ENCODE measurements at places on chromosomes 6 and 20.
A peak's percentile ranks its signal among the peaks of the same experiment; 100 is the strongest.

DNA sequence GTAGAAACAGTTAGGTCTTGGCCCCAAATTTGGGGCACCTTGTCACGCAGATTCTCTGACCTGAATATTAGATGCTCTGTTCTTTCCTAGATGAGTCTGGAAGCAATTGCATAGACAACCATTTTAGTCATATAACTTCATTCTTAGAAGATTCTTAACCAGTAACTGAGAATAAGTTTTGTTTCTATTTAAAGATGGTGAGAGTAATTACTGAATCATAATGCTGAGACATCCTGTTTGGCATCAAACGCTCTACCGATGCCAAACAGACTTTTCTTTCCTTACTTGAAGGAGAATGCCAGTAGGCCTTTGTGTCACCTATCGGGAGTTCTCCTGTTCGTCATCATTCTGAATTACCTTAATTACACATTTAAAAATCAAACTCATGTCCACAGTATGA lies 131.6 kb upstream of the ID4 start:
- no peak for DNase-seq

DNA sequence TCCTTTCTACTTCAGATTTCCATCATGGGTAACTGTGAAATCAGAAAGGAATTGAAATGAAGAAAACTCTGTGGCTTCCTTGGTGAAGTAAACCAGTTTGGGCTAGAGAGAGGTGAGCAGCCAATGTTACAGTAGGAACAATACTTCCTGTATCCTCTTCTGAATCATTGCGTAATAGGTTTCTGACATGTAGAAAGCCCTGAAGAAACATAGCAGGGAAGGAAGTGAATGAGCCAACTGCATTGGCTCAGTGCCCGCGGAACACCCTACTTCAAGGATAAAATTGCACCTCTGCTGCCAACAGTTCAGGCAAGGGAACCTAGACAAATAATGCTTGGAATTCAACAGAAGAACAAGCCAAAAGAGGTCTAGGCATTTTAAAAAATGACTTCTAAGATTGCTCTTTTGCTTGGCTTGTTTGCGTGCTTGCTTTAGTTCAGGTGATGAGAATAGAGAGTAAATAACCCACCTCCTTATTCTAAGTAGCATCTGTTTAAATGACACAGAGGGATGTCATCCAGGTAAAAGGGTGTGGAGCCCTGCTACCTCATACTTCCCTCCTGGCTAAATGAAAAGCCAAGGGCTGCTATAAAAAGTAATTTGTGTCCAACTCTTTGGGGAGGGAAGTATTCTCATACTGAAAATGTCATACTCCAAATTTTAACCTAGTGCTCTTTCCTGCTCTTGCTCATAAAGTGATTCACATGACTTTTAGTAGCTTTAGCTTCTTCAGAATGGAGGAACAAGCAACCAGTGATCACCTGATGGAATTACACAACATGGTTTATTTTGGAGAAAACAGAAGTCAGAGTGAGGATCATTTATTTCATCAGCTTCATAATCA lies 30.0 kb upstream of the AKIRIN2 start:
- DNase-seq: peak; percentile 98

DNA sequence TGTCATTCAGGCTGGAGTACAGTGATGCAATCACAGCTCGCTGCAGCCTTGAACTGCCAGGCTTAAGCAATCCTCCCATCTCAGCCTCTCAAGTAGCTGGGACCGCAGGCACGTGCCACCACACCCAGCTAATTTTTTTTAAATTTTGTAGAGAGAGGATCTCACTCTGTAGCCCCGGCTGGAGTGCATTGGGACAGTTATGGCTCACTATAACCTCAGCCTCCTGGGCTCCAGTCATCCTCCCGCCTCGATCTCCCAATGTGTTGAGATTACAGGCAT lies 86.5 kb downstream of the SERAC1 start:
- peak; percentile 48 for DNase-seq

GRCh38 chr20:43937591-43937990 lies 22.9 kb downstream of the TOX2 start:
- no peak for DNase-seq

DNA sequence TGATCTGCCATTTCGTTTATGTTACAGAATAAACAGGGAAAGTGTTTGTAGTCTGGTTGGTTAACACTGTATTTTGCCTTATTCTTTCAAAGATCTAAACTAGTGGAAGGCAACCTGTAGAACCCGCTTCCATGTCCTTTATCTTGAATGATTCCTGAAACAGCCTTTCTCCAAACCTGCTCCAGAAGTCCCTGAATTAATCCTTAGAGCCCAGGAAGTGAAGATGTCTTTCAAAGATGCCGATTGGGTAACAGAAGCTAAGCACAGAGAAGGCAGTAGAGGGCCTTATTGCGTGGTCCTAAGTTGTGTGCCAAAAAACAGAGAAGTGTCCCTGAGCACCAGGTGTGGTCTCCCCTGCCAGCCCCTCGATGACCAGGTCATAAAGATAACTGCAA lies 19.2 kb upstream of the ZSCAN16 start:
- peak; percentile 54 for DNase-seq

DNA sequence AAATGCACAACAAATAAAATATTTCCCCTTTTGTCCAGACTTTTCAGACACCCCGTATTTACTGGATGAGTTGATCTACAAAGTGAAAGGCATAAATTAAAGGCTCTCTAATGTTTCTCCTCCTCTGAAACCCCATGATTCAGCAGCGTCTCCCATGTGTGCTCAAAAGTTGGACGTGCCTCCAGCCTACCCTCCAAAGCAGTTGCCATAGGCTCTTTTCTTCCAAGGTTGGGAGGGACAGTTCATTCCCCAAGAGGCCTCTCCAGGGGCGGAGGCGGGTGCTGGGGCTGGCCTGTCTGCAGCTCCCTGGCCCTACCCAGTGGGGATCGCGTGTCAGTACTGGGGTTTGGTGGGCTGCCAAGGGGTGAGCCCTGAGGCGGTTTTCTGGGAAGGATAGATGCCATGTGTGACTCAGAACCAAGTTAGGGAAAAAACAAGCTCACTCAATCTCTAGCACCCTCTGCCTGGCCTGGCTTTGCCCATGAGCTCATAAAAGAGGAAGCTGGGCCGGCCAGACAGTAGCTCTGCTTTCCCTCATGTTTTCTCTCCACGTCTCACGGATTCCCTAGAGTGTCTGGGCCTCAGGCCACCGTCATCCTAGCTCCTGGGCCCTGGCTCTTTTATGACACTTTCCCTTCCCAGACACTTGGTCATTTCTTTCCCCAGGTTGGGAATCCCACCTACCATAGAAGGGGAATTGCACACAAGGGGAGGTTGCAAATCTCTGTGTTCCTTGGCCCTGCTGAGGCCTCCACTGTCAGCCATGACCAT lies 8.0 kb upstream of the IER3 start:
- DNase-seq: no peak

GRCh38 chr6:36524871-36525270 lies 22.4 kb downstream of the STK38 start:
- no peak for DNase-seq

GRCh38 chr6:44056392-44057237 lies 70.6 kb downstream of the MRPL14 start:
- no peak for DNase-seq

DNA sequence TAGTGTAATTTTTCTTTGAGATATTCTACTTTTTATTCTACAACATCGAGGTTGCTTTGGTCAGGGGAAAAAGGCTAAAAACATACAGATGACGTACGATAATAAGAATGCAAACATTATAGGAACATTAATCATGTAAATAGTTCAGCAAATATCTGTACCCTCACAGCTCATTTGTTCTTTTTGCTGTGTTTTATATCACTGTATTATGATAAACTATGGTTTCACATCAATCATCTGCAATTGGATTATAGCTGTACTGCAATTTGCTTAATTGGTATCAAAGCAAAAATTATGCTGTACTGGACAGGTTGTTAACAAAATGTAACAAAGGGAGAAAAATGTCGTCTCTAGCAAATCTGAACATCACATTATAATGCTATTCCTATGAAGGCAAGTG lies 597.1 kb downstream of the EPHA7 start:
- no peak for DNase-seq

GRCh38 chr6:74113901-74114300 lies 417.9 kb downstream of the CD109 start:
- no peak for DNase-seq

- DNase-seq: no peak
Observed at GRCh38 chr6:104986625-104987024, 29.7 kb downstream of the LIN28B start.

GRCh38 chr6:14656078-14656521 lies 538.5 kb downstream of the CD83 start:
- DNase-seq: no peak

GRCh38 chr20:49354673-49355072 lies 76.8 kb upstream of the ZNFX1 start:
- no peak for DNase-seq

- DNase-seq: no peak
Observed at GRCh38 chr20:24531202-24531601, 61.8 kb downstream of the SYNDIG1 start.

GRCh38 chr6:32192608-32193039 lies at the start of gene GPSM3:
Gene GPSM3, minus strand, starts transcription at chr6:32192643. Its CDS starts 130 bp downstream, at chr6:32192513.
- peak; percentile 62 for DNase-seq

- DNase-seq: no peak
Observed at GRCh38 chr6:95093154-95093553, 484.2 kb upstream of the MANEA start.

- DNase-seq: no peak
Observed at GRCh38 chr20:8116067-8116811, 15.8 kb upstream of the PLCB1 start.

DNA sequence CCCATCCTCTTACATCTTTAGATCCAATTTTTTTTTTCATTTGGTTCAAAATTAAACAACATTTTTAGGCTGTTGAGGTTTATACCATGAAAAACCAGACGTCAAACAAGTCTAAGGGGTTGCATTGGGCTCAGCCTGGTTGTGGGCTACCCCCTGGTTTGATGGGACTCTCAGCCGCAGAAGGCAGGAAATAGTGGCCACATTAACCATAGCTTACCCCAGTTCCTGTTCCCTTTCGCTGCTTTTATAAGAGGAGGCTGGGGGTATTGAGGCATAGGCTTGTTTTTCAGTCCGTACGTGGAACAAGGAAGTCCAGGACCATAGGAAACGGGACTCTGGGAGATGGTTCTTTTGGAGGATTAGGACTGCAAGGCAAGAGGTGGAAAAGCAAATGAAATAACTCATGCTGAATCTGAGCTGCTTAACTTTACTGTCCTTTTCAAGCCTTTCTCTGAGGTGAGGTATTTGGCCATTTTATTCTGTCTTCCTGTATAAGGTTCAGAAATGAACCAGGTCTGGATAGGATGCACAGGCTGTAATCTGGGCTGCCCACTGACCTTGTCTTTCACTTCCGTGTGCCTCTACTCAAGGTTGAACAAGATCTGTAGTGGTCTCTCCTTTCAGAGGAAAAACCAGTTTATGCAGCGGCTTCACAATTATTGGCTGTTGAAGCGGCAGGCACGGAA lies 7.7 kb downstream of the BRPF3 start:
- peak; percentile 82 for DNase-seq

DNA sequence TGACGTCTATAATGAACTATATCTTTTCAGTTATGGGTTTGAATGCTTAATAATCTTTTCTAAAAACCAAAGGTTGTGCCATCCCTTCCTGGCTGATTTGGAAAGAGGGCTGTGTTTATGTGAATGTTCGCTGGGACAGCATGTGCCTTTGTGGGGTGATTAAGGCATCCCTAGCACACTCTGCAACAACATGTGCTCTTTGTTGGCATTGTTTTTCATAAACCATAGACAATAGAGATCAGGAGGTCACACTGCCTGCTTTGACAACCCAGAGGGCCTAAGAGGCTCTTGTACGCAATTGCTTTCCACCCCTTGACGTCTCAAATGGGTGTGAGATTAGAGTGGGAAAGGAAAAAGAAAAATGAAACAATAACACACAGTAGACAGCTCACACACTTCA lies 116.0 kb downstream of the LRRC1 start:
- DNase-seq: no peak

DNA sequence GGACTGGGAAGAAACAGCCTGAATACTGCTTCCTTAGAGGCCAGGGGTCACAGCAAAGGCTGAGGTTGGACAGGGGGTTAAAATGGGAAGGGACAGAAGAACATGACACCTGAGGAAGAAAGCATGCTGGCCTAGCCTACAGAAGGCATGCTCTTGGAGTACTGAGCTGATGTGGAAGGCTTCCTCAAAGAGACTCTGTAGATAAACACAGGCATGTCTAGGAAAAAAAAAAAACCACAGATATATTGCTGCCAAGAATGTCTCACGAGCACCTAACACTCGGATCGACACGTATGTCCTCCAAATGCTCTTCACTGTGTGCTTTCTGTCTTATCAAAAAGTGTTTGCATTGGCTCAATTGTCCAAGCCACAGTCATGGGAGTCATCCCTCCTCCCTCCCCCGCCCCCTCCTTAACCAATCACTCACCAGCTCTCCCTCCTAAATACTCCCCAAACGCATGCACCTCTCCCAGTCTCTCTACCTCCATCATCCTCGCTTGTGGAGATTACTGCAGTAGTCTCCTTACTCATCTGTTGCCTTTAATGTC lies 101.1 kb upstream of the LRFN2 start:
- DNase-seq: no peak

DNA sequence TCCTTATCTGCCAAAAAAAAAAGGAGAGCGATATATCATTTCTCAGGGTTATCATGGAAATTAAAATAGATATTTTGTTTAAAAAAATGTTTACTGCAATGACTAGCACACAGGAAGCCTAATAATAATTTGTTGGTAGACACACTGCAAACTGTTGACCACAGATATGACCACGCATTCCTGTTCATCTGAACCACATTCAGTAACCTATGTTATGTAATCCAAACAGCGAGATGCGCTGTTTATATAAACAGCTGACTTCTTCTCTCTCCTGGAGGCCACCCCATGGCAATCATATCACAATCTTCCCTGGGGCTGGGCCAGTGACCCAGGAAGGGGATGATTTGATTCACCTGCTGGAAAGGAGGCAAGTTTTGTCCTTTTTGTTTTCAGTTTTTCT lies 129.3 kb upstream of the UST start:
- no peak for DNase-seq

DNA sequence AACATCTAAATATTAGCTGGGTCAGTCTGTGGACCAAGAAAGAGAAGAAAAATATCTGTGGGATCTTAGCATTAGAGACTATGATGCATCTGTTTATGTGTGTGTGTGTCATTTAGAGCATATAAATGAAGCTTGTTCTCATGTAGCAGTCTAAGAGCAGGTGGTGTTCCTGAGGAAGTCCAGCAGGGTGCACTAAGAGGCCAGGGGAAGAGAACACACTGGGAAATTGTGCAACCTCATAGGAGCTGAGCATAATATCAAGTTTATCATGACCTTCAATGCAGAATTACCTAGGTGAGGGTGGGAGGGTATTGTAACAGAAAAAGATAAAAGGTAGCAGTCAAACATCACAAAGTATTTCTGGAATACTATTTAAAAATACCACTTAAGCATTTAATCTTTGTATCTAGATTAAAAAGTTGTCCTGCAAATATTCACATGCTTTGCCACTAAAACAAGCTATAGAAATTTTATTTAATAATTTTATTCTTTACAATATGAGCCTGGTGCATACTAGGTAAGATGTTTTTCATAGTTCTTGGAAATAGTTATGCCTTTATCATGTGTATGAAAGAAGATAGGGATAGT lies 80.5 kb downstream of the SMPDL3A start:
- DNase-seq: peak; percentile 6
